ENCODE measurements at places on chromosomes 6 and 20. TPM values are rescaled to one million over a fixed set of nuclear protein-coding genes. Genes with fewer than 3 reads are reported as not detected.
A peak's percentile ranks its signal among the peaks of the same experiment; 100 is the strongest.

- no peak for DNase-seq
Observed at GRCh38 chr20:59331721-59332329, 31.4 kb downstream of the EDN3 start.

- DNase-seq, result no peak
Observed at GRCh38 chr20:19937218-19937617, 79.9 kb upstream of the NAA20 start.

GRCh38 chr20:10132387-10132786 lies 86.2 kb upstream of the SNAP25 start:
- no peak for DNase-seq

- no peak for DNase-seq
Observed at GRCh38 chr6:129748212-129748900, 38.4 kb upstream of the ARHGAP18 start.

- DNase-seq, result no peak
Observed at GRCh38 chr6:131532580-131533039, 40.4 kb upstream of the ARG1 start.

- DNase-seq, result peak; percentile 93
Observed at GRCh38 chr6:162468326-162468725, 259.2 kb downstream of the PRKN start.

- DNase-seq, result no peak
Observed at GRCh38 chr20:37961066-37961465, 58.1 kb downstream of the VSTM2L start.

GRCh38 chr6:3997177-3997770 lies 81.7 kb downstream of the FAM217A start:
- peak; percentile 78 for DNase-seq

GRCh38 chr6:1247056-1247455 lies 64.8 kb upstream of the FOXQ1 start:
- no peak for DNase-seq

- DNase-seq, result no peak
Observed at GRCh38 chr6:35054743-35055130, 86.4 kb downstream of the TCP11 start.

DNA sequence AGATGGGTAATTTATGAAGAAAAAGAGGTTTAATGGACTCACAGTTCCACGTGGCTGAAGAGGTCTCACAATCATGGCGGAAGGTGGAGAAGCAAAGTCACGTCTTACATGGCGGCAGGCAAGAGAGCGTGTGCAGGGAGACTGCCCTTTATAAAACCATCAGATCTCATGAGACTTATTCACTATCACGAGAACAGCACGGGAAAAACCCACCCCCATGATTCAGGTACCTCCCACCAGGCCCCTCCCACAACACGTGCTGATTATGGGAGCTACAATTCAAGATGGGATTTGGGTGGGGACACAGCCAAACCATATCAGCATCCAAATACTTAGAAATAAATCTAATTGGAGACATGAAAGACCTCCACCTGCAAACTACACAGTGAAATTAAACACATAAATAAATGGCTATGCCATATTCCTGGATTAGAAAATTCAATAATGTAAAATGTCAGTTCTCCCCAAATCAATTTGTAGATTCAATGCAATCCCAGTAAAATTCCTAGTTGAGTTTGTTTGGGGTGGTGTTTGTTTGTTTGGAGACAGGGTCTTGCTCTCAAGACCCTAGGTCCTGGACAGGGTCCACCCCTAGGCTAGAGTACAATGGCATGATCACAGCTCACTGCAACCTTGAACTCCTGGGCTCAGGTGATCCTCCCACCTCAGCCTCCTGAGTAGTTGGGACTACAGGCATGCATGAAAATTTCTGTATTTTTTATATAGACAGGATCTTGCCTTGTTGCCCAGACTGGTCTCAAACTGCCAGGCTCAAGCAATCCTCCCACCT lies 101.6 kb downstream of the TAF4 start:
- no peak for DNase-seq

DNA sequence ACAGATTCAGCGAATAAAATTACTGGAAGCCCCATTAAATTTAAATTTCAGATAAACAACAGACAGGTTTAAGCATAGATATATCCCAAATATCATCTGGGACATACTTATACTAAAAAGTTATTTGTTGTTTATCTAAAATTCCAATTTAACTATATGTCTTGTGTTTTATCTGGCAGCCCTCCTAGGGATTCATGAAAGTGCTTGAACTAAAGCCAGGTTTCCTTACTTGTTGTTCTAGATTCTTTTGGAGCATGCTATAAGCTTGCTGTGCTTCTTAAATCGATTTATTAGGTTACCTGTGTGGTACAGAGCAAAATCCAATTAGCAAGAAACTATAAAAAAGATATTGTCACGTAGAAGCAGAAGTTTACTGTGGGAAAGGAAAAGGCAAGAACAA lies 202.5 kb upstream of the GMDS start:
- DNase-seq, result no peak

GRCh38 chr6:74578339-74578738 lies 627.5 kb downstream of the COL12A1 start:
- DNase-seq, result no peak

DNA sequence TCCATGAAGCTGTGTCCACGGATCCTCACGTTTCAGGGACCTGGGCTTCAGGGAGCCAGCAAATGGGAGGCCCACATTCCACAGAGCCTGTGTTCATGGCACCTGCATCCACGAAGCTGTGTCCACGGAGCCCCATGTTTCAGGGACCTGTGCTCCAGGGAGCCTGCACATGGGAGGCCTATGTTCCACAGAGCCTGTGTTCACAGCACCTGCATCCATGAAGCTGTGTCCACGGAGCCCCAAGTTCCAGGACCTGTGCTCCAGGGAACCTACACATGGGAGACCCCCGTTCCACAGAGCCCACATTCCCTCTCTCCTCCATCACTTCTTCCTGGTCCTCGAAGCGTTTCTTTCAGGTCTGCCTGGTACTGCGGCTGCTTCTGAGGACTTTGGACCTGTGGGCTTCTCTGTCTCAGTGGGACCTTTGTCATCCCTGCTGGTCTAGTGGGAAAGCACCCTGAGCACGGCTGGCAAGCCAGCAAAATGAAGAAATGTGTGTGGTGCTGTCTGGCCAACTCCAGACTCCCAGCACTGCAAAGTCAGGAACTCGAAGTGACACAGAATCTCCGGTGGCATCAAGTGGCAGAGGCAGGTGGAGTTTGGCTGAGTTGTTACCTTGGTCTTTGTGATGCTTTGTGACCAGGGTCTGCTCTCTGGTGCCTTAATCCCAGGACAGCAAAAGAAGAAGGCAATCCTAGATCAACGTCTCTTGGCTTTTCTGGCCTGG lies 245.9 kb downstream of the DLL1 start:
- no peak for DNase-seq

DNA sequence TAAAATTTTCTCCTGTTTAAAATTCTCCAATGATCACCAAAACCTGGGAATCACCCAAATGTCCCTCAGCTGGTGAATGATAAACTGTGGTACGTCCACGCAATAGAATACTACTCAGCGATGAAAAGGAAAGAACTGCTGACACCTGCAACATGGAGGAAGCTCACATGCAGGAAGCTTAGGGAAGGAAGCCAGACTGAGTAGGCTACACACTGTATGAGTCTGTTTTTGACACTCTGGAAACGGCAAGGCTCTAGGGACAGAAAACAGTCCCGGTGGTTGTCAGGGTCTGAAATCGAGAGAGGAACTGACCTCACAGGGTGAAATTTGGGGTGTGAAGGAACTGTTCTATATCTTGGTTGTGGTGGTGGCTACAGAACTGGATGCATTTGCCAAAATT lies 25.2 kb upstream of the TLDC2 start:
- no peak for DNase-seq

DNA sequence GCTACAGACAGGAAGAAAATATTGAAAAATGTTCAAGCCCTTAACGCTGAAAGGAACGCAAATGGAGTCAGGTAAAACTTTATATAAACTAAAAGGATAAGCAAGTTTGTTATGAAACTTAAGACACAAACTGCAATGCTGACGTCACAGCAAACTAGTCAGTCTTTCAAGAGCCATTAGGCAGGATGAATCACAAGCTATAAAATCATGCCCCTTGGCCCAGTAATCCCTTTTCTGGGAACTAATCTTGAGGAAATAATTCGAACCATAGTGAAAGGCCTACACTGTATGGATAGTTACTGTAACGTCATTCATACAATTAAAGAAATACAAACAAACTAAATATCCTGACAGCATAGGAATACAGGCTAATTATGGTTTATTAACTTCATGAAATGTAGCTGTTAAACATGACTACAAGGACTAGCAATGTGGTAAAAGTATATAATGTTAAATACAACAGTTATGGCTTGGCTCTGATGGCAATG lies 42.7 kb upstream of the HINT3 start:
- DNase-seq, result peak; percentile 20

GRCh38 chr6:73129653-73130443 lies 95.4 kb downstream of the KHDC1L start:
- peak; percentile 71 for DNase-seq

- no peak for DNase-seq
Observed at GRCh38 chr20:10074513-10074912, 39.7 kb downstream of the ANKEF1 start.

- DNase-seq, result no peak
Observed at GRCh38 chr6:2861060-2861821, 19.6 kb upstream of the SERPINB1 start.

DNA sequence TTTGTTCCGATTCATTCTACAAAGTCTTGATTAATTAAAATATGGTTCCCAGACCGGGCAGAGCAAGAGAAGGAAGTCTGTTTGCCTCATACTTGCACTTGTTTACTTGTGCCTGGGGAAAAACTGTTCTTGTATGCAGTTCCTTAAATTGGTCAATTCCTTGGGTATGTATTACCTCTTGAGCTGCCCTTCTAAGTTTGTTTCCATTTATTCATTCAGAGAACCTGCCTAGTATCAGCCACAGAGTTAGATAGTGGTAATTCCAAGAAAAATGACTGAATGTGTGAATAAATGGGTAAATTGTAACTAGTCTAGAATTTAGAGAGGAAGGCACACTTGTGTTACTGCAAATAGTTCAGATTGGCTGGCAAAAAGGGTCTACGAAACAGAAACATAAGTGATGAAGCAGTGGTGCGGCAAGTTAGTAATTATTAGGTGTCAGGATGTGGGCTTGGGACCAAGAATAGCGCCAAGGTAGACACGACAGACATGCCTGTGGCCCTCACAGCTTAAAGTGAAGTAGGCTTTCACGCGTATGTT lies 525 bp upstream of the MAK start:
- DNase-seq, result no peak

- no peak for DNase-seq
Observed at GRCh38 chr6:169106176-169106575, 147.5 kb downstream of the THBS2 start.

DNA sequence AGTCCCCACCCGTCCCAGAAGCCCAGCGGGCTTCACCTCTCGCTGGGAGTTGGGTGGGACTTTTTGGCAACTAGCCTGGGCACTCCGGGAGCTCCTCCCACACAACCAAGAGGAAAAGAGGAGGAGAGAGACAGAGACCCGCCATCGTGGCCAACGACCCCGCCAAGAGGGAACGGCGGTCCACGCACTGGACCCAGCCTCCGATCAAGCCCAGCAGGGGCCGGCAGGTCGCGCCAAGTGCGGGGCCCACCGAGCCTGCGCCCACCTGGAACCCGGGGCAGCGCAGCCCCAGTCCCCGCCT lies 3.0 kb upstream of the TMEM14C start:
- DNase-seq, result no peak

- no peak for DNase-seq
Observed at GRCh38 chr6:5471637-5472398, 210.5 kb downstream of the FARS2 start.

DNA sequence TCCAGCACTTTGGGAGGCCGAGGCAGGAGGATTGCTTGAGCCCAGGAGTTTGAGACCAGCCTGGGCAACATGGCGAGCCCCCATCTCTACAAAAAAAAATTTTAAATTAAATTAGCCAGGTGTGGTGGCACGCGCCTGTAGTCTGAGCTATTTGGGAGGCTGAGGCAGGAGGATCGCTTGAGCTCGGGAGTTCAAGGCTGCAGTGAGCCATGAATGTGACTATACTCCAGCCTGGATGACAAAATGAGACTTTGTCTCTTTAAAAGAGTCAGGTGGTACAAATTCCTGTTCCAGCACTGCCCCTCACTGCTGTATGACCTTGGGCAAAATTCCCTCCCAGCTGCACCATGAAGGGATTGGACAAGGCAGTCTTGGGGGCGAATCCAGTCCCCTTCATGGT lies 28.5 kb downstream of the AHCY start:
- no peak for DNase-seq

DNA sequence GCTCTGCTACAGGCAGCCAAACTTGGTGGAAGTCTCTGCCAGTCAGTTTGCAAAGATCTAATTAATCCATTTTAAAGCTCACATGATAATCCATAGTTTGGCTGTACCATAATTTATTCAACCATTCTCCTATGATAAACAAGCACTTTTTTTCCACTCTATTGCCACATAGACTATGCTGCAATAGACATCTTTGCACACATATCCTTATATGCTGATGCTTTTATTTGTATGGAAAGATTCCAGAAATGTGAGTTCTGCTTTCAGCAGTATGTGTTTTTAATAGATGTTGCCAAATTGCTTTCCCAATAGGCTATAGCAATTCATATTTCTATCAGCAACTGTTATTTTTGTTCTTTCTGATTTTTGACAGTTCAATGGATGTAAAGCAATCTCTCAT lies 628.0 kb downstream of the KIF16B start:
- no peak for DNase-seq

DNA sequence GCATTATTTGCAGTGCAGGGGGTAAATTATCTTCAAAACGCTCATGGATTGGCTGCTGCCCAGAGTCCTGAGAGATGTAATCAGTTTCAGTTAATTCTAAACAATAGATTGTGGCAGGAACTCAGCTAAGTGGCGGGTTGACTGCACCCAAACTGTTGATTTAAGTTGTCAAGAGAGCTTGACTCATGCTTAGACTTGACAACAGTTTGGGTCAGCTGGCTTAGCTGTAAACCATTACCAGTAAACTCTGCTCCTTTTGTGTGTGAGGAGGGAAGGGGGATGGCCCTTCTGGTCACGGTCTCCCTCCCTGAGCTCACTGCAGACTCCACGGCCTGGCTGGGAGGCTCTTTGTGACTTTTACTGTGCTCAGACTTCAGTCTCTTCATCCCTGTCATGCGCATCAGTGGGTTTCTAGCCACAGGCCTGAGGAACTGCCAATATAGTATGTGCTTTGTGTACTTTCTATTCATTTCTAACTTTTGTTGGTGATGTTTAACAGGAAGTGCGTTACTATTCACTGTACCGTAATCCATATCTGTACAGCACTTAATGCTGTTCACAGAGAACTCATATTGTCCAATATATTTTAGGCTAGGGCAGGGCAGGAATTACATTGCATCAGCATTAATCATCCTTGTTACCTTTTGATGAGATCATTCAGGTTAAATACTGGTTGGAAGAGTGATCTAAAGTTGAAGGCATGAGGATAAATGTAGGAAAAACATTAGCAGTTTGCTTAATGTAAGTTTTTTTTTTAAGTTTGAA lies 488.3 kb downstream of the CDKAL1 start:
- no peak for DNase-seq

- no peak for DNase-seq
Observed at GRCh38 chr20:11585752-11586352, 331.8 kb upstream of the BTBD3 start.

GRCh38 chr6:141988954-141989705 lies 143.6 kb upstream of the GJE1 start:
- DNase-seq, result no peak

The C6orf52 gene
- total RNA-seq, result not detected

The PFDN4 gene
- 41.3 TPM for total RNA-seq

The NMBR gene
- total RNA-seq, result not detected

The TMC2 gene
- 0.10 TPM for total RNA-seq

The EPB41L1 gene
- total RNA-seq, result 18.1 TPM

The PKIG gene
- total RNA-seq, result 21.8 TPM

The SLC17A4 gene
- not detected for total RNA-seq

The PNLDC1 gene
- 0.30 TPM for total RNA-seq

The SIM1 gene
- 2.5 TPM for total RNA-seq

The SLPI gene
- 52.0 TPM for total RNA-seq

The TCP11 gene
- 0.30 TPM for total RNA-seq

Data from skin of body (tissue), 3 donors.